ENCODE measurements at places on chromosomes 12 and 14.
A peak's percentile ranks its signal among the peaks of the same experiment; 100 is the strongest.

DNA sequence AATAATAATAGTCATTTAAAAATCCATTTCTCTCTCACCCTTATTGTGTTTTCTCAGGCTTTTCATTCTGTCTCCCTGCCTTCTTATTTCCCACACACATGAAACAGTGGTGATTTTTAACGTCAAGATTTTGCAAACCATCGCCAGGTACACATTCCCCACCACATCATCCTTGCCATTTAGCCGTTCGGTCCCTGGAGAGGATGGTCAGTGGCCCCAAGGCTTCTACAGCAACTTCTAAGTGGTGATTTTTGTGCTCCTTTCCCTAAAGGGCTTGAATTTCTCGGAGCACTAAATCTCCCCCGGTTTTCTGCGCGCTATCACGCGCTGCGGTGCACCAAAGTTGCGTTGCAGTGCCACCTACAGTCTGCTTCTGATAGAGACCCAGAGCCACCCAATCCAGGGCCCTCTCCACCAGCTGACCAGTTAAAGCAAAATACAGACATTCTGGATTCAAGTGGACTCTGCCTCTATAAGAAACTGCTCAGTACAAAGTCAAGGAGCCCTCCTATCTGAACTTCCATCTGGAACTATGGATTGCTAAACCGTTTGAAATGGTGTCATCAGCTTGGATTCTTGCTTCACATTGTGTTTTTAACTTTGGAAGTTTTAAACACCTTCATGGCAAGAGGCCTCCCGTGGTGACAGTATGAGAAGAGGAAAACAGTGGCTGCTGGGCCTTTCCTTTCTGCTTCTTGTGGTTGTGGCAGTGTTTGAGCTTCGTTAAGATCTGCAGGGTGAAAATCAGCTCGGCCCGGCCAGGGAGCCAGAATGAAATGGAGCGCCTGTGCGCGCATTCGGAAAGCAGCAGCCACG, 234.0 kb downstream of the SPTSSA start:
- no peak overlapping the region for H3K27ac ChIP-seq
- no peaks in the 10 kb centered on the region for H3K27me3 ChIP-seq
- no peaks in the 10 kb centered on the region for H3K36me3 ChIP-seq
- no peak overlapping the region for H3K4me3 ChIP-seq

GRCh38 chr12:44031472-44032185, 195.7 kb downstream of the TMEM117 start:
- no peaks in the 10 kb centered on the region for H3K36me3 ChIP-seq
- H3K27ac ChIP-seq, result no peak overlapping the region
- DNase-seq, result no peak
- H3K4me3 ChIP-seq, result no peak overlapping the region
- no peaks in the 10 kb centered on the region for H3K27me3 ChIP-seq
- no peaks in the 10 kb centered on the region for H3K4me1 ChIP-seq

DNA sequence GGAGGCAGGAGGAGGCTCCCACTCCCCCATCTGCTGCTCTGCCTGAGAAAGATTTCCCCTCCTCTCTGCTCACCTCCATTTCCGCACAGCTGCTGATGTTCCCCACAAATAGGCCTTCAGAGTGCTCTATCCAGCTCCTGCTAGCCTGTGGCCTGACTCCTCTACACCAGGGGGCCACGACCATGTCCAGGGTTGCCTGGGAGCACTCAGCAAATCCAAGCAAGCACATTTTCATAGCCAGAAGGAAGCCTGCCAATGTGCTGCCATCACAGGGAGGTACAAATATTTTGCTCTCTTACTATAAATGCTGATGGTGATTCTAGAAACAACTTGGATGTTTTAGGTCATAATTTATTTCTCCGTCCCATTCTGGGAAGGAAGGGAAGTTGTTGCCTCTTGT, 17.3 kb downstream of the KCNA5 start:
- H3K4me3 ChIP-seq, result no peak overlapping the region
- H3K36me3 ChIP-seq, result no peaks in the 10 kb centered on the region
- peaks cover 34% of the 10 kb centered on the region for H3K27me3 ChIP-seq
- no peak overlapping the region for H3K27ac ChIP-seq
- no peak for DNase-seq
- H3K4me1 ChIP-seq, result no peaks in the 10 kb centered on the region

DNA sequence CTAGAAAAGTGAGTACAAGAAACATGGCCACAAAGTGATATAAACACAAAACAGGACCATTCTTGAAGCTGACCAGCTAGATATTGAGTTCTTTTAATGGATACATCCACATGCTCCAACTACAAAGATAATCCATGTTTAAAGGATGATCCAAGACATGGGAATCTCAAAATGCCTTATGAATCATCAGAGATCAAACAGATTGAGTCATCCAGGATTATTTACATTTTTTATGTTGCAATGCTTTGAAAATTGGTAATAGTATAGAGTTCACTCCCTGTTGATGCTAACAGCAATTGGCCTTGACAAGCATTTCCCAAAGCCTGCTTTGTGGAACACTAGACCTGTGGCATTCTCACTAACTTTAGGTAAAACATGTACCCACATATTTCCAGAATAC, 293.0 kb upstream of the TBX3 start:
- H3K27me3 ChIP-seq, result no peaks in the 10 kb centered on the region
- no peak overlapping the region for H3K4me3 ChIP-seq
- H3K27ac ChIP-seq, result no peak overlapping the region
- no peaks in the 10 kb centered on the region for H3K36me3 ChIP-seq
- no peaks in the 10 kb centered on the region for H3K4me1 ChIP-seq
- no peak for DNase-seq

GRCh38 chr12:98752726-98753125, 107.6 kb downstream of the APAF1 start:
- no peaks in the 10 kb centered on the region for H3K4me1 ChIP-seq
- no peak for DNase-seq
- H3K36me3 ChIP-seq, result no peaks in the 10 kb centered on the region
- peaks cover 9% of the 10 kb centered on the region for H3K27me3 ChIP-seq

DNA sequence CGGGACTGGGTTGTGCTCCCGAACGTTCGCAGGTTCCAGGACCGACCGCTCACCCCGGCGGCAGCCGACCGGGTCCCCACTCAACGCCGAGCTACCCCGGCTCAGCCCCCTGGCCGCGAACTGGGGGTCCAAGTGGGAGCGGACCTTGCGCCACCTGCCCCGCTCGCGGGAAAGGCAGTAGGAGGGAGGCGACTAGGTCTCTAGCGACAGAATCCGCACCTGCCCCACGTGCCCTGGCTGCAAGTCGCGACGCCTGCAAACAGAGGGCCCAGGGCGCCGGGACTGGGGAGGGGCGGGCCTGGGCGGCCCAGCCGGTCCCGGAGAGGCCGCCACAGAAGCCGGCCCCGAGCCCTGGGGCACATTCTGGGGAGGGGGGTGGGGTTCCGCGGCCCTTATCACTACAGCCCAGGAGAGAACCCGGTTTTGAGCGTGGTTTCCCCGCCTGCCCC, 239.2 kb upstream of the CPNE8 start:
- DNase-seq, result no peak
- H3K27ac ChIP-seq, result no peak overlapping the region
- no peak overlapping the region for H3K4me3 ChIP-seq

DNA sequence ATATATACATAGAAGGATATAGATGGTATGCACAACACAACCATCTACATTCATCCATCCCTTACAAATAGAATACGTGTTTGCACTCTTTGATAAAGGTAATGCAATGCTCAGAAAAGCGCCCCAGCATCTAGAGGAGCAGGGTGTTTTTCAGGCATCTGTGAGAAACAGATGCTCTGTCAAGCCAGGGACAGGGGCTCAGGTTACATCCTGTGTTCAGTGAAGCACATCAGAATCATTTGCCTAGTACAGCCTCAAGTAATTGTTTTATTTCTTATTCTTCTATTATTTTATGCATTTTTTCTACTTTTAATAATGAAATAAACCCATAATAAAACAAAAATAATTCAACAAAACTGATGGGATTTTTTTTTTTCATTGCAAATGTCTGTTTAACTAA, 50.5 kb upstream of the HIF1A start:
- H3K27ac ChIP-seq, result no peak overlapping the region
- H3K4me3 ChIP-seq, result no peak overlapping the region
- DNase-seq, result no peak
- H3K36me3 ChIP-seq, result no peaks in the 10 kb centered on the region
- no peaks in the 10 kb centered on the region for H3K27me3 ChIP-seq

DNA sequence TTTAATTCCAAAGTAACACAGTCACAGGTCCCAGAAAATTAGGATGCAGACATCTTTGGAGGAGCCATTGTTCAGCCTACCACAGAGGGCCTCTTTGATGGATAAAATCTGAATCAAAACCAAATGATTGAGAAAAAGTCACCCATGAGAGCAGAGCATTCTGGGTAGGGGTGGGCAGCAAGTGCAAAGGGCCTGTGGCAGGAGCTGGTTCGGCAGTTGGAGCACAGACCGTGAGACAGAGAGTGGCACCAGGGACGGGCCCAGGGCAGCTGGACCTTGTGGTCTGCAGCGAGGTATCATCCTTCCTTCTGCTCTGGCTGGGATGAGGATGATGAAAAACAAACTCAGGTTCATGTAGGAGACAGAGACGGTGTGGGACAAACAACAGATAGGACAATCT, 18.0 kb downstream of the UBC start:
- H3K4me1 ChIP-seq, result peaks cover 15% of the 10 kb centered on the region
- H3K4me3 ChIP-seq, result no peak overlapping the region
- no peak for DNase-seq

DNA sequence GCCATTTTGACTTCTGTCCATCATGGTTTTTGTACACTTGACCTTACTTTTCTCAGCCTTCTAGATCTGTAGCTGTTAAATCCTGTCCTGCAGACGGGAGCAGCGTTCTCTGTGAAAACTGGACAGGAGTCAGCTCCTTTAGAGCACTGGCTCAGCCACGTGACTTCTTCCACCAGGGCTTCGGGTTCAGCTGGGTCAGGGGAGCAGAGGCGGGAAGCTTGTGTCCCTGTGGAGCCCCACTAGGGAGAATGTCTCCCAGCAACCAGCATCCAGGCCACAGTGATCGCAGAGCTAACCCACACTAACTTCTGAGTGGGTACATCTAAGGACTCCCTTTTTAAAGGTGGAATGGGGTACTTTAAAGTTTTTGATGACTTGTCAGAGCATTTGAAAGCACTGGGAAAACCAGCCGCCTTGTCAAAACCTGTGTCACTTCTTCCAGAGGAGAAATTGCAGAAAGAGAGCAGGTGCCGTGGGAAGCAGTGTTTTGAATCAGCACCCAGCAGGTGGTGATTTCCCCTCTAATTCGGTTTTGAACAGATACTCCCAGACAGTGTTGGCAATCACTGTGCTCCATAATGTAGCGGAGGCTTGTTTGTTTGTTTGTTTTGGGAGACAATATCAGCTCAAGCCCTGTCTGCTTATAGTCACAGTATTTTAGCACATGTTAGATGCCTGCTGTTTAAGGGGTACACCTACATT, 17.9 kb downstream of the DERA start:
- DNase-seq, result no peak
- no peaks in the 10 kb centered on the region for H3K4me1 ChIP-seq
- H3K27me3 ChIP-seq, result no peaks in the 10 kb centered on the region
- no peak overlapping the region for H3K27ac ChIP-seq
- no peak overlapping the region for H3K4me3 ChIP-seq
- no peaks in the 10 kb centered on the region for H3K36me3 ChIP-seq

GRCh38 chr12:32493282-32493681, 93.9 kb downstream of the FGD4 start:
- no peaks in the 10 kb centered on the region for H3K27me3 ChIP-seq
- no peaks in the 10 kb centered on the region for H3K36me3 ChIP-seq
- no peak for DNase-seq
- peaks cover 14% of the 10 kb centered on the region for H3K4me1 ChIP-seq

- H3K27me3 ChIP-seq, result no peaks in the 10 kb centered on the region
- peaks cover 60% of the 10 kb centered on the region for H3K36me3 ChIP-seq
- peak; percentile 88 for DNase-seq
- peak overlapping the region; percentile 80 for H3K27ac ChIP-seq
Observed at GRCh38 chr12:6872073-6873048, 742 bp downstream of the SPSB2 start.

GRCh38 chr14:102593061-102593824, 794 bp downstream of the RCOR1 start:
- H3K36me3 ChIP-seq, result peaks cover 5% of the 10 kb centered on the region
- H3K27me3 ChIP-seq, result no peaks in the 10 kb centered on the region
- peaks cover 33% of the 10 kb centered on the region for H3K4me1 ChIP-seq
- H3K27ac ChIP-seq, result peak overlapping the region; percentile 72
- H3K4me3 ChIP-seq, result peak overlapping the region; percentile 72

DNA sequence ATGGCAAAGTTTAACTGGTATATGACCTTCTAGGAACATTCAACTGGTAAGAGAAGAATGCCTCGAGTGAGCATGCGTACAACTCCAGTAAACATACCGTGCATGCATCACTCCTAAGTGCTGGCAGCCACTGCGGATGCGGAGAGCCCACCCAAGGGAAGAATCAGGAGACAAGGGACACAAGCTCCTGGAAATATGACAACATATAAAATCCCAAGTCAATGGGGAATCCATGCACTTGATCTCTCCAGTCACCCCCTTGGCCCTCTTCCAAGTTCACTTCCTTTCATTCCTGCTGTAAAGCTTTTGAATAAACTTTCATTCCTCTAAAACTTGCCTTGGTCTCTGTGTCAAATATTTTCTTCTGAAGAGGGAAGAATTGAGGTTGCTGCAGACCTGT, 168.7 kb upstream of the TMCC3 start:
- H3K4me1 ChIP-seq, result peaks cover 15% of the 10 kb centered on the region
- no peak for DNase-seq
- H3K36me3 ChIP-seq, result no peaks in the 10 kb centered on the region
- no peaks in the 10 kb centered on the region for H3K27me3 ChIP-seq
- H3K27ac ChIP-seq, result no peak overlapping the region
- H3K4me3 ChIP-seq, result no peak overlapping the region

DNA sequence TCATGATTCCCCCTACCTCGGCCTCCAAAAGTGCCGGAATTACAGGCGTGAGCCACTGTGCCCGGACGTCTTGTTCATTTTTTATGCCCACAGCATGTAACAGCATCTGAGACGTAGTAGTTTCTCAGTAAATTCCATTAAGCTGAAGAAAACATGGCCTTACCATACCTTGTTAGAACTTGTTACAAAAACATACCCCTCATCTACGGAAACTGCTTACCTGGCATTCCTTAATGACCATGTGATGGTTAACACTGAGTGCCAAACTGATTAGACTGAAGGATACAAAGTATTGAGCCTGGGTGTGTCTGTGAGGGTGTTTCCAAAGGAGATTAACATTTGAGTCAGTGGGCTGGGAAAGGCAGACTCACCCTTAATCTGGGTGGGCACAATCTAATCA, 186.8 kb downstream of the CEP128 start:
- H3K27me3 ChIP-seq, result no peaks in the 10 kb centered on the region
- peaks cover 66% of the 10 kb centered on the region for H3K36me3 ChIP-seq
- H3K4me1 ChIP-seq, result no peaks in the 10 kb centered on the region
- H3K4me3 ChIP-seq, result no peak overlapping the region
- no peak for DNase-seq
- no peak overlapping the region for H3K27ac ChIP-seq

- H3K4me3 ChIP-seq, result no peak overlapping the region
- no peaks in the 10 kb centered on the region for H3K4me1 ChIP-seq
- peaks cover 24% of the 10 kb centered on the region for H3K36me3 ChIP-seq
- no peaks in the 10 kb centered on the region for H3K27me3 ChIP-seq
Observed at GRCh38 chr12:98733667-98734350, 88.7 kb downstream of the APAF1 start.
